Stromal cell of bone marrow (primary cell): ENCODE measurements at places on chromosomes 1 and 21.

DNA sequence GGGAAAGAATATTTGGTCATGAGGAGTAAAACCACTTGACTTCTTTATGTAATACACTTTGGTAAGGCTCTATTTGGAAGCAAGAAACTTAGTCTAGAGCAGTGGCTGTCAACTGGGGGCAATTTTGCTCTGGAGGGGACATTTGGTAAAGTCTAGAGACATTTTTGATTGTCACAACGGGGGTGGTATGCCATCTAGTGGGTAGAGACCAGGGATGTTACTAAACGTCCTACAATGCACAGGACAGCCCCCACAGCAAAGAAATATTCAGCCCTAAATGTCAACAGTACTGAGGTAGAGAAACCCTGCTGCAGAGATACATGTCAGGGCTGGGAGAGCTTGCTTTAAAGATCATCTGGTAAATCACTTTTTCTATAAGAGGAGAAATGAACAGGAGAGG is 13.5 kb downstream of the FUCA1 start:
- no peak for DNase-seq

DNA sequence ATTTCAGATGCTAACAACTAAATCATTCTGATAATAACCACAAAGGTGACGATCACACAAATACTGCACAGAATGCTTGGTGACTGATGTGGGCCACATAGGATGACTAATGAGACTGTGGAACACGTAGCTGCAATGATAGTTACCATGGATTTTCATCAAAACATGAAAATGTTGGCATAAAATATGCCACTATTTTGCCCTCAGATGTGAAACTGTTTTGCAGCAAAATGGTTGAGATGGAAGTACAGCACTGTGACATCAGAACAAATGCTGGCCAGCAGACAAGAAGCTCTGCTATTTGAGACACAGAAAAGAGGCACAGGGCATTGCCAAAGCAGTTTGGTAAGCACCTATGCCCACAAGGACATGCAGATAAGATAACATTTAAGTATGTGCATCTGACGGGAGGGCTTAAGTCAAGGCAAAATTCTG is 83.8 kb downstream of the NIBAN1 start:
- peak; percentile 16 for DNase-seq

GRCh38 chr1:208211921-208212843 is 32.0 kb downstream of the PLXNA2 start:
- no peak for DNase-seq

DNA sequence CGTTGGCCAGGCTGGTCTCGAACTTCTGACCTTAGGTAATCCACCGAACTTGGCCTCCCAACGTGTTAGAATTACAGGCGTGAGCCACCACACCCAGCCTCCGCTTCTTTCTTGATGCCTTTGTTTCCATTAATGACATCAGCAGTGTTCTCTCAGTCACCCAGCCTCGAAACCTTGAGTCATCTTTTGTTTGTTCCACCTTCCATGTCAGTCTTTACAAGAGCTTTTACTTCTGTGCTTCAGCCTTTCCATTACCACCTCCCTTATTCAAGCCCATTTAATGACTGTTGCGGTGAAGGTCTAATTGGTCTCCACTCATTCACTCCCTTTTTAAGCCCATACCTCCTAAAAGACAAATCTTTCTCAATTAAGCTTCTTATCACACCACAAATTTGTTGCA is 146.6 kb upstream of the ADGRL2 start:
- no peak for DNase-seq

- peak; percentile 89 for DNase-seq
Measured at GRCh38 chr1:162003830-162004215, 19.8 kb downstream of the OLFML2B start.

DNA sequence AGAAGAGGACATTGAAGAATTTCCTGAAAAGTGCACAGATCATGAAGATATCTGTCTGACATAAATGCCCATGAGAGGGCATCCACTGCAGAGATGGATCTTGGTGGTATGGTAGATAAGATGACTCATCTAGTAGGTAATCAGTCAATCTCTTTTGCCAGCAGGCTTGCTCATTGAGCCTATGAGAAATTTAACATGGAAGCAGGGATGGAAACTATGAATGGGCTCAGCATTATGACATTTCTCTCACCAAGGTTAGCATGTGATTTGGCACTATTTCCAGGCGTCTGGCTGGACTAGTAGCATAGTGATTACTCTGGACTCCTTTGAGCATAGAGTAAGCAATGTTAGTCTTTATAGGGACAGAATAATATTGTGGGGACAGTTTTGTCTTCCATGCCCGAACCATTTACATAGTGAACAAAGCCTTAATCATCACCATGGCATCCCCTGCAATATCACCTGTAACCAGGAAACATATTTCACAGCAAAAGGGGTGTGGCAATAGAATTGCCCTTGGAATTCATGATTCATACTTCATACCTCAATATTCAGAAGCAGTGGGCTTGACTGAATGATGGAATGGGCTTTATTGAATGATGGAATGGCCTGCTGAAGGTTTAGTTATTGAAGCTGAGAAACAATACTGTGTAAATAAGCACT is 7.3 kb downstream of the OR2C3 start:
- DNase-seq, result no peak

- DNase-seq, result no peak
Measured at GRCh38 chr1:214318956-214319736, 38.2 kb downstream of the SMYD2 start.

- DNase-seq, result no peak
Measured at GRCh38 chr1:174217248-174217647, 57.9 kb downstream of the RABGAP1L start.

GRCh38 chr1:218164111-218164929 is 120.8 kb upstream of the RRP15 start:
- no peak for DNase-seq

DNA sequence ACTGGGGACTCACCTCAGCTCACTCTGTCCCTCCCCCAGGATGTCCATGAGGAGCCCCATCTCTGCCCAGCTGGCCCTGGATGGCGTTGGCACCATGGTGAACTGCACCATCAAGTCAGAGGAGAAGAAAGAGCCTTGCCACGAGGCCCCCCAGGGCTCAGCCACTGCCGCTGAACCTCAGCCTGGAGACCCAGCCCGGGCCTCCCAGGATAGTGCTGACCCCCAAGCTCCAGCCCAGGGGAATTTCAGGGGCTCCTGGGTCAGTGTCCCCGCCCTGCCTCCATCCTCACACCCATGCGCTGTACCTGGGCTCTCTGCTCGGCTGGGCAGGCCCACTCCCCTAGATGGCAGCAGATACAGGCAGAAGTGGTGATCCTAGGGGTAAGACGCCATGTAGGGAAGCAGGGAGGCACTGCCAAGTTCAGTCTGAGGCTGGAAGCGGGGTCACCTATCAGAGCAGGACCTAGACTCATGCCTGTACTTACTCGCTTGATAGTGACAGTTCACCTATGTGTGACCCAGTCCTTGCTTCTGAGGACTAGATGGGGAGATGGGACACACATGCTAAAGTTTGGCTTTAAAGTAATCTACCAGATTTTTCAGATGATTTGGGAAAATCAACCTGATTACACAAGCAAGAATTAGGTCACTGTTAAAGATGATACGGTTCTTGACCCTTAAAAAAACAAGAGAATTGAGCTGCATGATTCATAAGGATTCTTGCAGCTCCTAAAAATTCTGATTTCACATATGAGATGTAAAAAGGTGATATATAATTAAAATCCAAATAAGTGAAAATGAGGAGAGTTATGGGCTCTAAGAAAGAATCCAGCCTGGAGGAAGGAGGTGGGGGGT is 38.7 kb downstream of the ETNK2 start:
- no peak for DNase-seq

DNA sequence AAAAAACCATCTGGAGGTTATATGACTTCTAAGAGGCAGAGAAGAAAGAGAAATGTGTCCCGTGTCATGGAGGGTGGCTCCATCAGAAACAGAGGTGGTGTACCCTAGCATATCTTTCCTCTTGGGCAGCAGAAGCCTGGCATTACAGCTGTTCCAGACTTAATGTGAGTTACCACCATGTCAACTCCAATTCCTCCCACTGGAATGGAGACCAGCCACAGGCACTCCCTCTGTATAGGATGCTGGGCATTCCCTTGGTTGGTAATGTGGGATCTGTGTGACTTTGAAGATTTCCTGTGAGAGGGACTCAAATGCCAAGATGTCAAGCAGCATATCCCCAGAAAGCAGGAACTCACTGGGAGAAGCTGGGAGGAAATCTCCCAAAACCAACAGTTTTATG is 77.1 kb upstream of the COG2 start:
- DNase-seq, result no peak

GRCh38 chr1:43368646-43369020 is 822 bp upstream of the ELOVL1 start:
- DNase-seq, result no peak

DNA sequence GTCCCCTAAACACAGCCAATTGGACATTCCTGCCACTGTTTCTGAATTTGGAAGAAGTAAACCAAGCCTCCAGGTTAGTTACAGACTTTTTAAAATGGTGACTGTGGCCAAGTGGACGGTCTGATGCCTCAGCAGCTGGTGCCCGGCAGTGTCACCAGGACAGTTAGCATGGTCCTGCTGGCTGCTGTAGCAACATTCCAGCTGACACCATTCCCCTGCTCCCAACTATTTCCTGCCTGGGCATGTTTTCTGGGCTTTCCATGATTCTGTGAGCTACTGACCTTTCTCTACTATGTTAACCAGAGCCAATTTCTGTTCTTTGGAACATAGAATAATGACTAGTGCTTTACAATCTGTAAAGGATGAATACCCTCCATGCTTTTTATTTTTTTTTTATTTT is 95.0 kb downstream of the TLR5 start:
- DNase-seq, result no peak
